ENCODE measurements at places on chromosomes 2 and 18.

- DNase-seq: no peak
Observed at GRCh38 chr18:38801640-38802039, 1236.0 kb upstream of the CELF4 start.

- peak; percentile 37 for DNase-seq
Observed at GRCh38 chr18:25921677-25922421, 168.6 kb downstream of the SS18 start.

DNA sequence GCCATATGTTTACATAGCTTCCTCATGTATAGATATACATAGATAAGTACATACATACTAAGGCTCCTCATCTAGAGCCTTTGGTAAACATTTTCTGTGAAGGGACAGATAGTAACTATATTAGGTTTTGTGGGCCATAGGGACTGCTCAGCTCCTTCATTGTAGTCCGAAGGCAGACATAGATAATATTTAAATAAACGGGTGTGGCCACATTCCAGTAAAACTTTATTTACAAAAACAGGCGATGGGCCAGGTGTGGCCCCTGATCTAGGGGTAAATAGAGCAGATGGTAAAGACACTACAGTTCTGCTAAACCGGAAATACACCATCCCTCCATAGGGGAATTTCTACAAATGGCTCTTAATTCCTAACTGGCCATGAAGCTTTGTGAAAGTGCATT lies 7.3 kb downstream of the COQ10B start:
- no peak for DNase-seq

DNA sequence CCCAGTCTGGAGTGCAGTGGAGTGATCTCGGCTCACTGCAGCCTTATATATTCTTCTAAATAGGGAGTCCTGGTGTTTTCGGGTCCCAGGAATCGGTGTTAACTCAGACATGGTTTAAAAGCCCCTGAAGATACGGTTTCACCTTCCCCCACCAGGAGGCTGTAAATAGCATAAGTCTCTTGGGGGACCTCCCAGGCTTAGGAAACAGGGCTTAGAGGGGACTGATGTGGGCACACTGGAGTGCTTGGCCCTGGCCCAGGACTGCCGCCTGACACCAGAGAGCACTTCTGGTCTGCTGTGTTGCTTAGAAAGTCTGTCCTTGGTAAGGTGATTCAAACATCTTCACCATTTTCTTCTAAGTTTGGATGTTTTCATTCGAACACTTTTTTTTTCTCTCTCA lies 39.7 kb upstream of the MAP4K4 start:
- no peak for DNase-seq

GRCh38 chr2:23788100-23788499 lies 138.8 kb downstream of the ATAD2B start:
- no peak for DNase-seq

DNA sequence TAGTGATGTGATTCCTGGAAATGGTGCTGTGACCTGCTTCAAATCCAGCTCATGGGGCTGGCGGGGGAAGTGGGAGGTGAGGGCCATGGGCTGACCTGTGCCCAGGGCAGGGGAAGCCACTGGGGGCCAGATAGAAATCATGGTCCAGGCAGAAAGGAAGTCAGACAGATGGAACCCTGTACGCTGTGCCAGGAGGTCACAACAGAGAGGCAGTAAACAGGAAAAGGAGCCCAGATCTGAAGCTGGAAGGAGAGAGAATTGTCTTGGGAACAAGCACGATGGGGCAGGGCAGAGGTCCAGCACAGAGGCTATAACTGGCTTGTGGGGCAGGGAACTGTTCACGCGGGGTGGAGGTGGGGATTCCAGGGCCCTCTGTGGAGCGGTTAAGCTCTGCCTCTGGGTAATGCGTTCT lies 76.0 kb downstream of the RNF144A start:
- peak; percentile 85 for DNase-seq

GRCh38 chr2:43080571-43081021 lies 145.8 kb downstream of the ZFP36L2 start:
- no peak for DNase-seq

GRCh38 chr2:45886171-45886663 lies 234.7 kb downstream of the PRKCE start:
- peak; percentile 42 for DNase-seq

GRCh38 chr2:132605236-132606180 lies 64.5 kb downstream of the LYPD1 start:
- no peak for DNase-seq

- DNase-seq: peak; percentile 86
Observed at GRCh38 chr2:162974771-162975170, 136.2 kb upstream of the KCNH7 start.

GRCh38 chr18:59907660-59908059 lies 7.9 kb downstream of the PMAIP1 start:
- no peak for DNase-seq

GRCh38 chr18:28065031-28065792 lies 111.7 kb downstream of the CDH2 start:
- no peak for DNase-seq

GRCh38 chr2:200695601-200696000 lies 109.8 kb downstream of the AOX1 start:
- no peak for DNase-seq

DNA sequence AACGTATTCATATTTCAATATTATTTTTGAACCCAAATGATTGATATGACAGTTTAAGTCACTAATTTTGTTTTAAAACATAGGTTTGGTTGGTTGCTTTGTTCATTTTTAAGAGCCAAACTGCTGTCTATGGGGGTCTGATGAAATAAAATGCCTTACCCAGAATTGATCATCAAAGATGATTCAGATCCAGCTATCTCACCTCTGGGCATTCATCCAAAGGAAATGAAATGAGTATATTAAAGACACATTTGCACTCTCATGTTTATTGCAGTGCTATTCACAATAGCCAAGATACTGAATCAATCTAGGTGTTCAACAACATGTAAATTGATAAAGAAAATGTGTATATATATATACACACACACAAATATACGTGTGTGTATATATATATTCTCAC lies 326.9 kb upstream of the GULP1 start:
- no peak for DNase-seq

- no peak for DNase-seq
Observed at GRCh38 chr2:151289972-151290866, 751 bp upstream of the NMI start.

GRCh38 chr2:220789961-220790360 lies 782.1 kb downstream of the EPHA4 start:
- no peak for DNase-seq

Data from cerebellar cortex (tissue), 1 donor.